Left lung (tissue), 14 donors: ENCODE measurements at places on chromosomes 13 and 19. TPM values are rescaled to one million over a fixed set of nuclear protein-coding genes. Genes with fewer than 3 reads are reported as not detected.

- peak; percentile 88 for DNase-seq
These were observed at the start of gene SYNE4 for GRCh38 chr19:36008336-36008978. Gene SYNE4, minus strand, starts transcription at chr19:36008813. Its CDS starts 132 bp downstream, at chr19:36008681.

GRCh38 chr19:35712567-35713505 is 5.0 kb upstream of the KMT2B start:
- no peak for DNase-seq

DNA sequence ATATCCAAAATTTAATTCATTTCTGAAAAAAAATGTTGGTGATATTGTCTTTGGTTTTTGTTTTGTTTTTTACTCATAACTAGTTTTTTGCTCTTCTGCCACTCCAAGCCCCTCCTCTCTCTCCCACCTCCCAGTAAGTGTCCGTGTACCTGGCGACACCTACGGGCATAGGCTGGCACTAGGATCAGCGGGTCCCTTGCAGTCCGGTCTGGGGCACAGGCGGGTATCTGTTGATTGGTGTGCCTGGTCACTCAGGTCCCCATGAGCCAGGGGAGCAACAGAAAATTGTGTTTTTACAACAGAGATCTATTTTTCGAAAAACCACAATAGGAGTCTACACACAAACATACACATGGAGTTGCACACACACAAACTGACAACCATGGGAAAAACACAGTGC is 104.8 kb downstream of the ZIC5 start:
- DNase-seq = no peak

DNA sequence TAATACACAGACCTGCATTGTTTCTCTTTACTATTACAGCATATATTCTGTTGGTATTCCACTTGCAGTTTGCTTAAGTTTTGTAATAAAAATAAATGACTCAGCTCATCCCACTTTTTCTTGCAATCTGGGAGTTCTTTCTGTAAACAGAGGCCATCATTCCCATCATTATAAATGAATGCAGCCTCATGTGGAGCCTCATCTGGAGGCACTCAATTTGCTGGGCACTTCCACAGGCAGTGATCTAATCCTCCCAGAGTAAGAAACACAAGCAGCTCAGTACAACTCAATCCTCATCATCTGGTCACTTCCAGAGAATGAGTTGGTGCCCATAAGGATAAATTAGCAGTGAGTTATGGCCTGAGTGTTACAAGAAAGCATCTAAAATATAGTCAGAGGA is 2801.9 kb downstream of the PCDH9 start:
- no peak for DNase-seq

DNA sequence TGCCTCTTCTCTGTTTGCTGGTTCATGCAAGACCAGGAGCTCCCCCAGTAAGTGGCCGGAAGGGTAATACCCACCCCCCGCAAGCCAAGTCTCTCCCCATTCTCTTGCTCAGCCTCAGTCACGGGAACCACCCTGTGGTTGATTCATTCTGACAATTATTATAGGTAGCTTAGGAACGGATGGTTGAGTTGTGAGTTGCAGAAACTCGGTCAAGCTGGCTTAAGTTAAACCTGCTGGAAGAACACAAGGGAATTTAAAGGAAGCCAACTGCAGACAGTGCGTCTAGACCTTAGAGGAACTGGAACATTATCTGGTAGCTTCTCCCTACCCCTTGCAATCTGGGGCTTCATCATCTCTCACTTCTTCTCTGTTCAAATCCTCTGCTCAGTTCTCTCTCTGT is 8.9 kb downstream of the FPR1 start:
- DNase-seq = no peak

DNA sequence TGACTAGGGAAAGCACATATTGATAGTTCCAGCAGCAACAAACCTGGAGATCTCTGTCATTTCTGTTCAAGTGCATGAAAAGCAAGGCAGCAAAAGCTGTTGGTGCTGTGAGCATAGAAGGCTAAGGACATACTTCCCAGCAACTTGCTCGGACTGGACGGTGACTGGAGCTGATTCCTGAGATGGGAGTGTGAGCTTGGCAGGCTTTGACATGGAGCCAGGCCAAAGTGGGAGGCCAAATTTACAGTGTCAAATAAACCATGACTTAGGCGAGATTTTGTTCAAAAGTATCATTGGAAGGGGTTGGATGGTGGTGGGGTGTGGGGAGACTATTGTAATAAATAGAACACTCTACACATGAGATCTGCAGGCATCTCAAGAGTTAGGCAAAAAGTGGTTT is 5.9 kb upstream of the ARGLU1 start:
- no peak for DNase-seq

DNA sequence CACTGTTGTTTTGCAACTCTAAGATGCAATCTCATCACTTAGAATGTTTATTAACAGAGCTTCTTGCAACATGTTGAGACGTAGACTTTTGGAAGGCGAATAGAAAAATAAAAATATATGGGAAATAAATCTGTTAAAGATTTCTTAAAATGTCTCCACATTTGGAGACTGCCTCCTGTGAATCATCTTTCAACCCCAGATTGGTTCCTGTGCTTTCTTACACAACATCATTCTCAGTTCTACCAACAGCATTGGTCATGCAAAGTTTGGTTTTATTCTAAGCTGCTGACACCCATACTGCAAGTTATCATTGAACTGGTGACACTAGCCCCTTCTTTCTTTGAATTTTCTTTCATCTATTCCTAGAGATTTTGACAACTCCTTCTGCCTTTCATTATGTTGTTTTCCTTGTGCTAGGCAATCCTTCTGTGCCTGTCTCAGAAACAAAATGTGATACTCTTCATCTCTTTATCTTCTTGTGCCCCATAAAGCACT is 1.6 kb upstream of the IGFL3 start:
- DNase-seq = no peak

DNA sequence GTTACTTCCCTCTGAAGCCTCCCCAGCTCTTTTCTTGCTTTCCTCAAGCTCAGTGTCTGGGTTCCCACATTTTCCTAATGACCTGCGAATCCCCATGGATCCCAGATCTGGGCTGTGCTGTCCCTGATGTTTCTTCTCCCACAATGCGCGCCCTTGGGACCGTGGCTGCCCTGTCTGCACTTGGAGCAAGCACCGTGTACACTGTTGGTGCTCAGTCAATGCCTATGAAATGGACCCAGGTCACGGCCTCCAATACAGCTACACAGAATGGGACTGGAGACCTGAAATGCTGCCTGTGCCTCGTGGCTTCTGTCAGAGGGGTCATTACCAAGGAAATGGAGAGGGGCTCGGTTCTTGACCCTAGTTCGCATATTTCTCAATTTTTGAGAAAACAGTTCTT is 160.1 kb upstream of the SOX1 start:
- no peak for DNase-seq

DNA sequence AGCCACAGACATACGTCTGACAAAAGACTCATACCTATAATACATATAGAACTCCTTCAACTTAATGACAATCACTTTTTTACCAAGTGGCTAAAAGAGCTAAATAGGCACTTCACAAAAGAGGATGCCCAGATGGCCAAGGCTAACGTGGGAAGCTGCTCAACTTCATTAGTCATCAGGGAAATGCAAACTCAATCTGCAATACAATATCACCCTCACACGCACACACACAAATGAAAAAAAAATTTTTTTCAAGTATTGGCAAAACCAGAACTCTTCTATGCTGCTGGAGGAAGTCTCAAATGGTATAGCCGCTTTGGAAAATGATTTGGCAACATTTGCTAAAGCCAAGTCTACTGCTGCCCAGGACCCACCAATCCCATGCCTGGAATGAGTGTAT is 14.6 kb upstream of the DNMT1 start:
- no peak for DNase-seq

DNA sequence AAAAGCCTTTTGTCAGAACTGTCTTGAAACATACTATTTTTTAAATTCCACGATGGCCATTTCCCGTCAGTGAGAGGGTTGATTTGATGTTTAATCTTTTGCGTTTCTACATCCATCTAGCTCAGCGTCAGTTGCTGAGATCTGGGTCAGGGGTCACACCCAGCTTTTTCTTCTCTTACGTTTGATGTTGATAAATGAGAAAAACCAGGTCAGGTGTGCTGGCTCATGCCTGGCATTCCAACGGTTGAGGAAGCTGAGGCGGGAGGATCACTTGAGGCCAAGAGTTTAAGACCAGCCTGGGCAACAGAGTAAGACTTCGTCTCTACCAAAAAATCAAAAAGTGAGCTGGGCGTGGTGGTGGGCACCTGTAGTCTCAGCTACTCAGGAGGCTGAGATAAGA is 168.9 kb downstream of the PTPRS start:
- DNase-seq = no peak

DNA sequence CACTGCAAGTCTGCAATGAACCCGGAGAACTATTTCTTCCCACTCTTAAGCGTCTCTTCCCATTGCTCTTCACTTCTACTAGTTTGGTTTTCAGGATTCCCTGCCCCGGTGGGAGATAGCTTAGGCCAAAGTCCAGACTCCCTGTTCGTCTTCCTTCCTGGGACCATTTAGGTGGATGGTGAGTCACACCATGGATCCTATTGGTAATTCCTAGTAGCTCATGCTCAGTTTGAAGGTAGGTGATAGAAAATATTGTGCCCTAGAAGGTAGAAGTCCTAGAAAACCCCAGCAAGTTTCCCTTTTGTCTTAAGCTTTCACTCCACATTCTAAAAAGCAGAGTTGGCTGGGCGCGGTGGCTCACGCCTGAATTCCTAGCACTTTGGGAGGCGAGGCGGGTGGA is 13.8 kb downstream of the CHAF1A start:
- DNase-seq = no peak

DNA sequence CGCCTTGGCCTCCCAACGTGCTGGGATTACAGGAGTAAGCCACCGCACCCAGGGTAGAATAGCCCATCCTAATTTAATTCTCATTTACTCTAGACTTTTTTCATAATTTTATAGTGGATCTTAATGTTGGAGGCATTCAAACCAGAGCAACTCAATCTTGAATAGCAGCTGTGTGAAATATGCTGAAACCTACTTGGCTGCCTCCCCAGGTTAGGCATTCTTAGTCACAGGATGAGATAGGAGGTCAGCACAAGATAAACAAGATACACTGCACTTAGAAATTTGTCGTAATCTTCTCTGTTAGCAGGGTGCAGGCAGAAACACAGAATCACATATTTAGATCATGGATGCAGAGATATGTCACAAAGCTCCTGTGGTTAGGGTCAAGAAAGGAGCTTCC is 2.7 kb upstream of the ZNF43 start:
- DNase-seq = no peak

DNA sequence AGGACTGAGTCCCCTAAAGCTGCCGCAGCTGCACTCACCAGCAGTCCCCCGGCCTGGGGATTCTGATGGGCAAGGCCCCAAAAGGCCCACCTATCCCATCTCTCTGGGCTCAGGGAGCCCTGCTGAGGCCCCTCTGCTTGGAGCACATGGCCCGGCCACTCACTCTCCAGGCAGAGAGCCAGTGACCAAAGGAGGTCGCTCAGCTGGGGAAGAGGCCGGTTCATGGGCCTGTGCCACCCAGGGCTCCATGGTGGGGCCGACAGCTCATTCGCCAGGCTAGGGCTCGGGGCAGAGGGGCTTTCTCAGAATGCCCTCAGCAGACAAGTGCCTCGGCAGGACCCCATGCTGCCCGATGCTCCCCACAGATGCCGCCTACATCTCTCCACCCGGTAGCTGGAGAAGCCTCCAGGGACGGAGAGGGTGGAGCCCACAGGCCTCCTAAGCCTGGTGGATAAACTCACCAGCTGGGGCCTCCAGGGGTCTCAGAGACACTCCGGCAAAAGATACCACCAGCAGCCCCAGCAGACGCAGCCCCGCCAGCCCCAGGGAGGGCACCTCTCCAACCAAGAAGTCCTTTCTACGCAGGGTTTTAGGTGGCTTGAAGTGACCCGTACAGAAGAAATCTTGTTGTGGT is 54.4 kb downstream of the MLLT1 start:
- DNase-seq = no peak

- DNase-seq = no peak
These were observed 4.0 kb upstream of the FLT3LG start for GRCh38 chr19:49469828-49470614.

DNA sequence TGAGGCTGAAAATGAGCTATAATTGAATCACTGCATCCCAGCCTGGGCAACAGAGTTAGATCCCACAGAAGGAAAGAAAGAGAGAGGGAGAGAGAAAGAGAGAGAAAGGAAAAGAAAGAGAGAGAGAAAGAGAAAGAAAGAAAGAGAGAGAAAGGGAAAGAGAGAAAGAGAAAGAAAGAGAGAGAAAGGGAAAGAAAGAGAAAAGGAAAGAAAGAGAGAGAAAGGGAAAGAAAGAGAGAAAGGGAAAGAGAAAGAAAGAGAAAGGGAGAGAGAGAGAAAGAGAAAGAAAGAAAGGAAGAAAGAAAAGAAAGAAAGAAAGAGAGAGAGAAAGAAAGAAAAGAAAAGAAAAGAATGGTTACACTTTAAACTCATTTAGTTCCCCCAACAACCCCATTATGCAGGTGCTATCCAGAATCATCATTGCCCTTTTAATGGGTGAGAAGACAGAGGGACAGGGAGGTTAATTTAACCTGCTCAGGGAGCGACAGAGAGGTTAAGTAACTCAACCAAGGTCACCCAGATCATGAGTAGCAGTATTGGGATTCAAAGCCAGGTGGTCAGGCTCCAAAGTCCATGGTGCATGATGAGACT is 10.2 kb upstream of the DPP9 start:
- DNase-seq = no peak

- DNase-seq = no peak
These were observed 1142.4 kb downstream of the SLITRK1 start for GRCh38 chr13:82739881-82740280.

DNA sequence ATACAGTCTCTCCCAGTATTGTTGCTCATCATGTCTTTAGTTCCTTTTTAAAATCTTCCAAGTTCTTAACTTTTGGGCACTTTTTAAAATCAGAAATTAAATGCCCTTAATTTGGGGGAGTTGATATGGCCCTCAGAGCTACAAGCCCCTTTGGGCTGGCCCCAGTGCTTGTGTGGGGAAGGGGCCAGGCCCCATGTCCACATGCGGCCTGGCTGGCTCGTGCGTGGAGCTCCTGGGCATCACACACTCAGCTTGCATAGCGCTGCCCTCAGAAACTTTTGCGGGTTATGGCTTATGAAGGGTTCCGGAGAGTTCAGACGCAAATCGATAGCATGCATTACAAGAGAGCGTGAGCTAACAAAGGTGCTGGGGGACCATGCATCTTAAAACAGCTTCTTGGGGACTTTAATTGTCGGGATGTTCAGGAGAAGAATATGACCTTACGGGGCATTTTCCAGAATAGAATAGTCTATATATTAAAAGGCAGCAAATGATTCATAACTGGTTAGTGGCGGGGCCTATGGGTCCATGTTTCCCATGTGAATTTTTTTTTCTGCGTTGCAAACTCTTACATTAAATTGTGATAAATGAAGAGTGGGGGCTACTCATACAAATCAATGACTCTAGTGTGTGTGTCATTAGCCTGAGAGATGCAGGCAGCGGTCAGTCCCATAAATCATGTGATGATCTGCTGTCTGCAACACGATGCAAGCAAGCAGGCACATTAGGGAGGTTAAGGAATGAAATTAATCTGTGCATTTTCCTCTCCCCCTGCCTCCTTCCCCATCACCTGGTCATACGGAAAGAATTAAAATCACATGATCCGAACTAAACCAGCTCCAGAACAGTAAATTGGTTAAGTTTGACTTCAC is 185.8 kb upstream of the TSHZ3 start:
- no peak for DNase-seq

- DNase-seq = no peak
These were observed 33.1 kb upstream of the CYP2S1 start for GRCh38 chr19:41159881-41160280.

- no peak for DNase-seq
These were observed 11.4 kb upstream of the CPAMD8 start for GRCh38 chr19:17037966-17038500.

Gene SHISA7
- 0.21 TPM for polyA plus RNA-seq

Gene PIH1D1
- 80.8 TPM for polyA plus RNA-seq

Gene GRK1
- polyA plus RNA-seq = 3.0 TPM

Gene AMH
- polyA plus RNA-seq = 1.2 TPM

Gene HSD17B14
- polyA plus RNA-seq = 9.3 TPM

Gene HIPK4
- polyA plus RNA-seq = 0.26 TPM

Gene TEX26
- polyA plus RNA-seq = 0.54 TPM

Gene KIR3DL1
- polyA plus RNA-seq = not detected

Gene FFAR2
- polyA plus RNA-seq = 0.79 TPM
